Fibroblast of mammary gland (primary cell): ENCODE measurements at places on chromosomes 6 and 20.

- no peak for DNase-seq
These were observed 13.1 kb downstream of the KCNS1 start for GRCh38 chr20:45087814-45088213.

- DNase-seq, result no peak
These were observed 112.6 kb upstream of the SLC24A3 start for GRCh38 chr20:19099596-19100545.

DNA sequence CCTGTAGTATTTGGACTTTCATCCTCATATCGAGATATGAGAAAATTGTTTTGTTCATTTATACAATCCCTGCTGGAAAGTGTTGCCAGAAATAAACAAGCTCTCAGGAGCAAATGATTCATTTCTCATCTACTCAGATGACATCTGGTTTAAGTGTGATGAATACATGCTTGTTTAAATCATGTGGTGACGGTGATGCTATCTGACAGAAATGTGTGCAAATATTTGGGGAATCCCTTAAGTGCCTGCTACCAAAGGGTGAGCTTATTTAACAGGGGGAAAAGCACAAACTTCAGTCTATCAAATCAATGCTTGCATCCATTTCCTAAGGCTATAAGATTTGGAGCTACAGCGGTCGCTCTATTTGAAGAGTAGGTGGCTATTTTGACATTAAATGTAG is 368.3 kb upstream of the SASH1 start:
- DNase-seq, result peak; percentile 16

DNA sequence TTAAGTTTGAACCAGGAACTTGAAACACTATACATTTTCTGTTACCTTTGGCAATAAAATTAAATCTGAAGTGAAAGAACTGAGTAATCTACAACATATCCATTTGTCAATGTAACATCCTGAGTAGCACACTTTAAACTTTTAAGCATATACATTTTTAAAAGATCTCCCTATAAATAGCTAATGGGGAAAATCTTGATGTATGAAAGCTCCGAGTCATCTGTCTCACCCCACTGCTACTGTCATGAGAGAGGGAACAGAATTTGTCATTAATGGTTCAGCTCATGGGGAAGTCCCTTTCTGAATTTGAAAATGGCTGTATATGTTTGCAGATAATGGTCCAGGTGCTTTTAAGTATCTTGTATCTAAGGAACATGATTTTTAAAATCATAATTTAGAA is 55.2 kb upstream of the NOX3 start:
- DNase-seq, result no peak

DNA sequence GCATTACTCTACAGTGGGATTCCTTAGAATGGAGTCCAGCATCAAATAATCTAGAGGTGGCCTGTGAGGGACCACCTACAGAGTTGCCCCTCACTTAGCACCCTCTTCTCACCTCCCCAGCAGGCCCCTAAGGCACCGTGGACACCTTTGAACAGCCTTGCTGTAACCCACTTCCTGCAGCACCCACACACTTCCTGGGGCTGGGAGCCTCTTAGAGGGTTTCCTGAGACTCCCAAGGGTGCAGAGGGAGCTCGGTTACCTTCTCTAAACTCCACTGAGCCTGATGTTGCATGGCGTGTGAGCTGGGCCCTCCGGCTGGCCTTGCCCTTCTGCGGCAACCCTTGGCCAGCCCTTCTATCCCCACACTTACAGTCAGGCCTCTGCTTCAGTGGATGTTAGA is 7.3 kb upstream of the SIRPG start:
- no peak for DNase-seq

GRCh38 chr20:1280195-1281102 is 14.4 kb downstream of the SNPH start:
- peak; percentile 8 for DNase-seq

DNA sequence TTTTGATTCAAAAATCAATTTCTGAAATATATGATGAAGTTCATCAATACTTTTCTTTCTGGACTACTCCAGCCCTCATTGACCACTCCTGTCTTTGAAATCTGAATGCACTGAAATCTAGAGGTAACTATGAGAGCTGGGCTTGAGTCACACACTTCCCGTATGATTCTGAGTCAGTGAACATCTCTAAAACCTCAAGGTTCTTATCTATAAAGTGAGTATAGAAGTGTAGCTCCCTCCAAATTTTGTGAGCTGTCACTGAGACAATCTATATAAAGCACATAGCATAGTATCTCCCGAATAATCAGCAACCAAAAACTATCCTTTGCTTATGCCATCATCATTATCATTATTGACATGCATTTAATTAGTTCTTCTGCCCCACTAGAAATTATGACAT is 182.4 kb downstream of the TSHZ2 start:
- DNase-seq, result peak; percentile 50

GRCh38 chr20:63854069-63854765 is 7.1 kb upstream of the ABHD16B start:
- DNase-seq, result no peak

- no peak for DNase-seq
These were observed 6.8 kb upstream of the ARMC2 start for GRCh38 chr6:108841377-108841855.

- no peak for DNase-seq
These were observed 76.1 kb upstream of the PRL start for GRCh38 chr6:22372922-22373321.

GRCh38 chr6:33286946-33287914 is 1.8 kb downstream of the WDR46 start:
- DNase-seq, result no peak
